ENCODE measurements at places on chromosomes 11 and 22.

GRCh38 chr11:8342821-8343681, 79.4 kb upstream of the LMO1 start:
- DNase-seq: no peak

- no peak for DNase-seq
Measured at GRCh38 chr11:58504232-58504631, 3.7 kb downstream of the OR5B21 start.

DNA sequence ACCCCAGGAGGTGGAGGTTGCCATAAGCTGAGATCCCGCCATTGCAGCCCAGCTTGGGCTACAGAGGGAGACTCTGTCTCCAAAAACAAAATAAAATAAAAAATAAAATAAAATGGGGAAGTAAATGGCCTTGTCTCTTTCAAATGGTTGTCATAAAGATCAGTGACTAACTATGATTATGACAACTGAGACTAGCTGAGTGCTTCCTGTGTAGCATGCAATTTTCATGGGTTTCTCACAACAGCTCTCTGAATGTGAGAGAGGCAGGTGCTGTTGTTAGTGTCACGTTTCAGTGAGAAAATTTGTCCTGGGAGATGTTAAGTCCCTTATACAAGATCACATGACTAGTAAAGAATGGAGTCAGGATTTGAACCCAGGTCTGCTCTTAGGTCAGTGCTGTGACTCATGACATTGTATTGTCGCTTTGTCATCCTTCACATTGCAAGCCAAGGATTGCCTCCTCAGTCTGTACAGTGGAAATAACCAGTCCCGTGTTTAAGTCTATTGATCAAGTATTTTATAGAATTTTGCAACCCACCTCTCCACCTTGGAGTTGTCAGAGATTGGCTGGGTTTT, 163.3 kb upstream of the CCDC90B start:
- DNase-seq: no peak

- no peak for DNase-seq
Measured at GRCh38 chr11:36304351-36304750, 8.3 kb downstream of the PRR5L start.

- no peak for DNase-seq
Measured at GRCh38 chr22:50272044-50272802, 2.0 kb upstream of the MAPK11 start.

DNA sequence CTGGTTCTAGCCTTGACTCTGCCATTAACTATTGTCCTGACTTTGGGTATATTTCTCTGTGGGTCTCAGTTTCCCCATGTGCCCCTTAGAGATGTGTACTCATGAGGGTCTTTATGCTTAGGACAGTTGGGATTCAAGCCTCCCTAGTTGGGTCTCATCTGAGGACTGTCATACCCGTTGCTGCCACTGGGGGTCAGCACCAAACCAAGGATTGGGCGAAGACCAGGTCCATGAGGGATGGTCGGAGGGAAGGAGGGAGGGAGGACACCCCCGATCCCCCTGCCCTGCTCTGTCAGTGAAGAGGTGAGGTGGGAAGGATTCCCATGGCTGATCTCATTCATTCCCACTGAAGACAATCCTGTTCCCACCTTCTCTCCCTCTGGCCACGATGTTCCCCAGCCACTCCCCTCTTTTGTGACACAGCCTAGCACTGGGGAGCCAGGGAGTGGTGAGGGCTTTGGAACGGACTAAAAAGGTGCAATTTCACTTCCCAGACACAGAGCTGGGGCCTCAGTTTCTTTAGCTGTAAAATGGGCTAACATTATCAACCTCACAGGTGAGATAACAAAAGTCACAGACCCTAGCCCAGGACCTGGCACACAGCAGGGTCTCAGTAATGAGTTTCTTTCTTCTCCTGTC, 12.4 kb upstream of the KLHL35 start:
- peak; percentile 83 for DNase-seq

DNA sequence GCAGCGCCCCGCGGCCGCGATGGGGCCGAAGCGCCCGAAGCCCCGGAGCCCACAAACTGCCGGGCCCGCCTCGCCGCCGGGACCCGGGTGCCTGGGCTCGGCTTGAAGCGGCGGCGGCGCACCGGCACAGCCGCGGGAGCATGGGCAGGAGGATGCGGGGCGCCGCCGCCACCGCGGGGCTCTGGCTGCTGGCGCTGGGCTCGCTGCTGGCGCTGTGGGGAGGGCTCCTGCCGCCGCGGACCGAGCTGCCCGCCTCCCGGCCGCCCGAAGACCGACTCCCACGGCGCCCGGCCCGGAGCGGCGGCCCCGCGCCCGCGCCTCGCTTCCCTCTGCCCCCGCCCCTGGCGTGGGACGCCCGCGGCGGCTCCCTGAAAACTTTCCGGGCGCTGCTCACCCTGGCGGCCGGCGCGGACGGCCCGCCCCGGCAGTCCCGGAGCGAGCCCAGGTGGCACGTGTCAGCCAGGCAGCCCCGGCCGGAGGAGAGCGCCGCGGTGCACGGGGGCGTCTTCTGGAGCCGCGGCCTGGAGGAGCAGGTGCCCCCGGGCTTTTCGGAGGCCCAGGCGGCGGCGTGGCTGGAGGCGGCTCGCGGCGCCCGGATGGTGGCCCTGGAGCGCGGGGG, 346 bp downstream of the FJX1 start:
- no peak for DNase-seq

Data from HTR-8/SVneo (cell line).